ENCODE measurements at places on chromosomes 12 and 14. TPM values are rescaled to one million over a fixed set of nuclear protein-coding genes. Genes with fewer than 3 reads are reported as not detected.

Gene GALNT9
- 1.7 TPM for total RNA-seq

- peak overlapping the region; percentile 96 for H3K4me3 ChIP-seq
- no peak for DNase-seq
- H3K27me3 ChIP-seq = no peaks in the 10 kb centered on the region
- H3K4me1 ChIP-seq = peaks cover 11% of the 10 kb centered on the region
Observed at GRCh38 chr12:111368291-111368787, 556 bp downstream of the PHETA1 start.

DNA sequence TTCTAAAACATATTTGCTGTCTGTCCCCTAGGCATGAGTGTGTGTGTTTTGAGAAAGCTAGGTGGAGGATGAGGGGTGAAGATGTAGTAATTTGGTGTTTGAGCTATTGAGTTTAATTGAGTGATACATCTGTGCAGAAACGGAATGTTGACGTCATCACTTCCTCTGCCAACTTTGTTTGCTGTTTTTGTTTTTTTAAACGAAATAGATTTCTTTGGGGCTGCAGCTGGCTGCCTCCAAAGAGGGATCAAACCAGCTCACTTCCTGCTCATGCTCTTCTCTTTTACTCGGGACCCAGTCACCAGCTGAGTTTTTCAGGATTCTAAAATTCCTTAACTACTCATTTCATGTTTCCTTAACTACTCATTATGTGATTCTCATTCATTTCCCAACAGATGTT lies 19.5 kb upstream of the CRACR2A start:
- no peaks in the 10 kb centered on the region for H3K36me3 ChIP-seq
- no peak overlapping the region for H3K27ac ChIP-seq
- no peaks in the 10 kb centered on the region for H3K4me1 ChIP-seq
- no peak for DNase-seq

Gene CAPS2
- 23.0 TPM for total RNA-seq

- no peak for DNase-seq
- no peaks in the 10 kb centered on the region for H3K36me3 ChIP-seq
- no peak overlapping the region for H3K4me3 ChIP-seq
- no peaks in the 10 kb centered on the region for H3K4me1 ChIP-seq
- no peak overlapping the region for H3K27ac ChIP-seq
- no peaks in the 10 kb centered on the region for H3K27me3 ChIP-seq
Observed at GRCh38 chr14:101466456-101467180, 94.7 kb upstream of the DIO3 start.

DNA sequence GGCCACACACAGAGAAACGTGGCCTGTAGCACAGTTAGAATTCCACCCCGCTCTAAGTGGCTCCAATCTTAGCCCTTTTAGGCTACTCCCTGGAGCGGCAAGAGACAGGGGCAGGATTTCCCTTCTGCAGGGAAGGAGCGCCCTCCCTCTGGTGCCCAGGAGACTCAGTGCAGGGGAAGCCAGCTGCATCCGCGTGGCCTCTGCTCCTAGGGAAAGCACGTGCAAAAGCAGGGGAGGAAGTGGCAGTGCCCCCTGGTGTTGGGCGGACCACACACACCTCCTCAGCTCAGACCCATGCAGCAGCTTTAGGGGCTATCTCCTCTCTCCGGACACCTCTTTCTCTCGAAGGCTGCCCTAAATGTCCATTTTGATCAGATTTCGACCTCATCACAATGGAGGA lies 50.0 kb downstream of the SPRING1 start:
- H3K27me3 ChIP-seq = no peaks in the 10 kb centered on the region
- H3K4me1 ChIP-seq = peaks cover under 1% of the 10 kb centered on the region
- no peak overlapping the region for H3K4me3 ChIP-seq
- no peak for DNase-seq

Gene LRRC43
- total RNA-seq = not detected

DNA sequence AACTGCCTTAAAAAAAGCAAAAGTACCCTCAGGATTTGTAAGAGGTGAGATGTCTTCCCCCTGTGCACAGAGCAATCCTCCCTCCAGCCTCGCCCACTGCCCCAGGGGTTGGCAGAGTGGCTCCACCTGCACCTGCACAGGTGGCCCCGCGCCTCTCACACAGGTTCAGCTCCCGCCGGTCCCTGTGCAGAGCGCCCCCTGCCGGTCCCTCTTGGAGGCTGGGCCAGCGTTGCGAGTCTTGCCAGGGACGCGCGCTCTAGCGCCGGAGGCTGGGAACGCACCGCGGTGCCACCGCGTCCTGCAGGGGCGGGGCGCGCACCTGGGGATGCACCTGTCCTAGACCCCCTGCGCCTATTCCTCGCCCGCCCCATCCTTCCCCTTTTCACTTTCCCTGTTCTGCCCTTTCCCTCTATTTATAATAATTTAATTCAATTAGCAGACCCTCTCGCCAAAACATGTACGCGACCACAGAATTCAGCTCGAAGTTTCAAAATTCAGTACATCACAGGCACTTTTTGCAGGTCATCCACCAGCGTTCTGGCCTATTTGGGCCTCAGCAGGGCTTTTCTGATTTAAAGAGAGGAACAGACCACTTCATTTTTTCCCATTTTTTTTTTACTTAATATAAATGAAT lies 618.6 kb downstream of the AACS start:
- no peaks in the 10 kb centered on the region for H3K36me3 ChIP-seq

Gene OTOGL
- total RNA-seq = 0.14 TPM

- H3K4me1 ChIP-seq = no peaks in the 10 kb centered on the region
- H3K4me3 ChIP-seq = no peak overlapping the region
- H3K27me3 ChIP-seq = no peaks in the 10 kb centered on the region
- H3K36me3 ChIP-seq = no peaks in the 10 kb centered on the region
- H3K27ac ChIP-seq = no peak overlapping the region
Observed at GRCh38 chr12:33093534-33093933, 197.0 kb upstream of the PKP2 start.

Gene TSPAN31
- 115 TPM for total RNA-seq

Gene KRT3
- total RNA-seq = not detected

DNA sequence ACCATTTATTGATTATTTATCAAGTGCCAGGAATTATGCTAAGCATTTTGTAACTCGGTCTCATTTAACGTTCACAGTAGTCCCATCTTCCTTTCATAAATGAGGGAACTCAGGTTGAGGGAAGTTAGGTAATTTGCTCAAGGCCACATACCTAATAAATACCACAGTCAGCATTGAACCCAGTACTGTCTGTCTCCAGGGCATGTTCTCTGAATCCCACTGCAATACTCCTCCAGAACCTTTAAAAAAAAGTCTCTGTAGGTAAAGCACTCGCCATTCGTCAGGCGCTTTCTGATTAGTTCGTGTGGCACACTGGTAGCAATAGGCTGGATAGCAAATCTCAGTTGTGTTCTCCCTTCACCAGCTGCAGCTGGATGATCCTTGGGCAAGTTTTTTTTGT lies 14.3 kb downstream of the SLC17A8 start:
- no peak for DNase-seq
- no peaks in the 10 kb centered on the region for H3K36me3 ChIP-seq
- no peaks in the 10 kb centered on the region for H3K27me3 ChIP-seq
- no peaks in the 10 kb centered on the region for H3K4me1 ChIP-seq

Gene OVCH1
- total RNA-seq = 0.78 TPM
